Endothelial cell of umbilical vein (primary cell): ENCODE measurements at places on chromosomes 5 and 9. TPM values are rescaled to one million over a fixed set of nuclear protein-coding genes. Genes with fewer than 3 reads are reported as not detected.

GNAQ gene
- 61.8 and 67.3 TPM in 2 replicates for total RNA-seq

DDX4 gene
- not detected in 2 replicates for total RNA-seq

SLC25A2 gene
- total RNA-seq = 0.39 and 0.46 TPM in 2 replicates

RGS14 gene
- 4.3 and 4.8 TPM in 2 replicates for total RNA-seq

FST gene
- 13.4 and 46.0 TPM in 2 replicates for total RNA-seq

IRX4 gene
- not detected in 2 replicates for total RNA-seq

SPINK4 gene
- not detected in 2 replicates for total RNA-seq
